CD4-positive, alpha-beta T cell treated with Interleukin-15 for 1 hour (primary cell): ENCODE measurements at places on chromosomes 6 and 20.

DNA sequence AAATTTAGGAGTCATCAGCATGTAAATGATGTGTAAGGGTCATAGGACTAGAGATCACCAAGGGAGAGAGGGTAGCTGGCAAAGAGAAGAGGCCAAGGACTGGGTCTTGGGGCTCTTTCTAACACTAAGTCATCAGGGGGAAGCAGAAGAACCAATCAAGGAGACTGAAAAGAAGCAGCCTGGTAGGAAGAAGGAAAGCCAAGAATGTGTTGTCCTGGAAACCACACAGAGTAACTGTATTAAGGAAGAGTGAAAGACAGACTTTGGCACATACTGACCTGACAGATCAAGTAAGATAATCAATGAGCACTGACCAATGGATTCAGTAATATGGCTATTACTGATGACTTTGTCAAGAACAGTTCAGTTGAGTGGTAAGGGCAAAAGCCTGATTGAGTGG lies 42.3 kb upstream of the LAMA4 start:
- DNase-seq, result no peak

DNA sequence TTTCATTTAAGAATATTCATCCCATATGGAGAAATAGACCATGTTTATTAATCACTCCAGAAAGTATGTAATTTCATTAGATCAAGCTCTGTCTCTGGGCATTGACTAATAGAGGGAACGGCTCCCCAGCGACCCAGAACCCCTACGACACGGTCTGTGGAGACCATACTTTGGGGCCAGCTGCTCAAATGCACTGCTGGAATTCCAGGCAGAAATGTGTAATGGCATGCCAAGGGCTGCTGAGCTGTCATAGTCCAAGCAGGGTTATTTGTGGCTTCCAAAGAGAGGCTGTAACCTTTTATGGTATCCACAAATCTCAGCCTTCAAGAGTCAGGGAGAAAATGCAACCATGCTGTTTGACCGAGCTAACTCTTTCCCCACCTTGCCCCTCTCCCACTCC lies 755.8 kb downstream of the DHX35 start:
- DNase-seq, result no peak

DNA sequence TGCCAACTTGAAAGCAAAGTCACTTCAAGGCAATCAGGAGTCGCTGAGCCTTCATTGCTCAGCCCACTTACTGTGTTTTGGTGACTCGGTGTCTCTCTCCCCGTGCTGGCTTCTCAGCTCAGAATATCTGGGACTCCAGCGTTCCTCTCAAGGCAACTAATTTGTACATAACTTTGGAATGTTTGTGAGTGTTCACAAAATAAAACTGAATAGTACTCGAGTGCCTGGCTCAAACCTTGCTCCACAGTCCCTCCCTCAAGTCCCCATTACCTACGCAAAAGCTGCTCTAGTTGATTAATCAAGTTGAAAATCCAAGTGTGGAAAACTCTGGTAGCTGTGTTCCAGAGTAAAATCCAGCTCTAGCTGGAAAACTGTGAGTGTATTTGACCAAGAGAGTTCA lies 8.6 kb downstream of the IPCEF1 start:
- no peak for DNase-seq

- no peak for DNase-seq
Observed at GRCh38 chr6:34566830-34567546, 10.9 kb upstream of the SPDEF start.

DNA sequence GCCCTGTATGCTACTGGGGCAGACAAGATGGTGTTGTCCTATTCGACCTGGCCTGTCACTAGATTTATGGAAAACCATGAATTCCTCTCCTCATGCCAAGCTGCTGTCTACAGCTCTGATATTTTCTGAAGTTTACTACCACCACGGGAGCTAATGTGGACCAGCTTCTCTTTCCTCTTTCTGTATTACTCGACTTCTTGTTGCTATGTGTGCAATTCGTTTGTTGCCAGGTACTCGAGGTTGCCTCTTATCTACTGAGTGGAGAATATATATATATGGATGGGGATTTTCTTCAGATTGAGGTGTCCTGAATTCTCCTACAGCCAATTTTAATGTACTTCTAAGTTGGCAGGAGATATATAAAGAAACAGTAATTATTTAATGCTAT lies 34.7 kb downstream of the MAN1A1 start:
- no peak for DNase-seq

GRCh38 chr6:122622479-122622878 lies 12.3 kb downstream of the PKIB start:
- DNase-seq, result no peak

DNA sequence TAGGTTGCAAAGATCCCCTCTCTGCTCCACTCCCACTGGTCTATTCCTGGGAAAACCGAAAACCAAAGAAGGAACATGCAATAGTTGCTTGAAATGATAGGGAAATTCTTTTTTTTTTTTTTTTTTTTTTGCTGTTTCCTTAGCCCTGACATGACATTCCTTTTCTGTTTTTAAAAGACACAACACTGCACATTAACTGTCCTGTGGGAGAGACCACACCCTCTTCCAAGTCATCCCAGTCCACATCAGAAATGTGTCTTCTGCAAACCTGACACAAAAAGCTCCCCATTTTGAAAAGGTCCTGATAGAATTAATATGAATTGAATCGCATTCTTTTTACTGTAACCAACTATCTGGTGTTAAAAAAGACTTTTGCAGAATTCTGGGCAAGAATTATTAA lies 43.4 kb upstream of the RIPOR2 start:
- DNase-seq, result no peak

DNA sequence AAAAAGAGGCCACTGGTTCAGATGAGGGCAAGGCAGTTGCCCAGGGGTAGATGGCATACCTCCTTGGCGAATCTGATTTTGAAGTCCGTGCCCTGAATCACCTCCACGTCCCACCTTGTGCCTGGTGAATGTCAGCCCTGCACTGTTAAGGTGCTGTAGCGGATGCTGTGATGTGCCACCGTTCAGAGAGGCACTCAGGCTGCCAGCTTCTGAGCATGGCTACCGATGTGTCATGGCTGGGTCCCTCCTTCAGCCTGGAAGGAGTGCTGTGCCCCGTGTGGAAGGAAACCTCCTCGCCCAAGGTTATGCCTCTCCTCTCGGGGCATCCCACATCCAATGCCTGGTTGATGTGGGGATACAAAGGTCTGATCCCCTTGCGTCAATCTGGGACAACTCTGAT lies 43.6 kb downstream of the UST start:
- no peak for DNase-seq
